HT1080 (cell line): ENCODE measurements at places on chromosomes 5 and 9.

- peak; percentile 47 for DNase-seq
These were observed 105.6 kb upstream of the PCA3 start for GRCh38 chr9:76658510-76659231.

DNA sequence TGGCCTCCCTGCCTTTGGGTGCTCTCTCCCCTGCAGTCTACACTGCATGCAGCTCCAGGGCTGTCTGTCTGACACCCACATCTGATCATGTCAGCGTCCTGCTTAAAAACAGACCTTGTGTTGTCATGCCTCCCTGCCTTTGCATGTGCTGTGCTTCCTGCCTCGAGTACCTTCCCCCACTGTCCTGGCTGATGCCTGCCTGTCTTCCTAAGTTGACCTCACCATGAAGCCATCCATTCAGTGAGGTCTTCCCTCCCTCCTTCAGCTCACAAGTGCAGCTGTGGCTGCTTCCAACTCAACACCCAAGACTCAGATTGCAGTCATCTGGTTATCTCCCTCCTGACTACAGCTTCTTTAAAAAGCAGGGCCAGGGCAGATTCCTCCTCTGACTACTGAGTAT lies 5.5 kb downstream of the ANGPTL2 start:
- DNase-seq, result peak; percentile 41

GRCh38 chr5:134083517-134083916 lies 31.0 kb upstream of the TCF7 start:
- DNase-seq, result no peak

DNA sequence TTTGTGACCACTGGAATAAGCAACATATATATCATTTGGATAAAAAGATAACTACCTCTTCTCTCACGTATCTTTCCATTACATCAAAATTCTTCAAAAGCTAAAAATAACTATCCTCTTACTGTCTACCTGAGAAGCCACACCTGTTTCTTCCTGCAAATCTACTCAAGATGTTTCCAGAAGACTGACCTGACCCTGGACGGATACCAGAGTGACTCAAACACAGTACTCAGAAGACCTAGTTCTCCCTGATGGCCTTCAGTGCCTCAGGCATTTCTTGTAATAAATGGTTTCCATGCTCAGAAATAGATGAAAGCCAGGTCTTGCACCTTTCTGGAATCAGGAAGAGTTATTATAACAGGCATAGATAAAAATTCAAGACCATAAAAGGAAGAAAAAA lies 245.9 kb upstream of the PIK3R1 start:
- DNase-seq, result no peak

DNA sequence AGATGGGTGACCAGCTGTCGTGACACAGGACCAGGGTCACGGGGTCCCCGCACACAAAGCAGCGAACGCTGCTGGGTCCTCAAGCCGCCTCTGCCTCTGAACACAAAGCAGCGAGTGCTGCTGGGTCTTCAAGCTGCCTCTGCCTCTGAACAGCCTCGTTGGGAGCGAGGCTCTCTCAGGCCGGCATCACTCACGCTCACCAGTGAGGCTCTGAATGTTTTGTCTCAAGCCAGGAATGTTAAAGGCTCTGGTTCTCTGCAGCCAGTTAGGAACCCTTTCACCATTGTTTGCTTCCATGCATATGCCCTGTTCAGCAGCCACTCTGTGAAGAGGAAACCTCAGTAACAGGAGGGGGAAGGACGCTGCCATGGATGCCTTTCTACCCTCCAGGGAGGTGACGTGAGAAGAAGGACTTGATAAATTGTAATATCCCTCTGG lies 82.7 kb upstream of the TAF11L2 start:
- DNase-seq, result no peak

DNA sequence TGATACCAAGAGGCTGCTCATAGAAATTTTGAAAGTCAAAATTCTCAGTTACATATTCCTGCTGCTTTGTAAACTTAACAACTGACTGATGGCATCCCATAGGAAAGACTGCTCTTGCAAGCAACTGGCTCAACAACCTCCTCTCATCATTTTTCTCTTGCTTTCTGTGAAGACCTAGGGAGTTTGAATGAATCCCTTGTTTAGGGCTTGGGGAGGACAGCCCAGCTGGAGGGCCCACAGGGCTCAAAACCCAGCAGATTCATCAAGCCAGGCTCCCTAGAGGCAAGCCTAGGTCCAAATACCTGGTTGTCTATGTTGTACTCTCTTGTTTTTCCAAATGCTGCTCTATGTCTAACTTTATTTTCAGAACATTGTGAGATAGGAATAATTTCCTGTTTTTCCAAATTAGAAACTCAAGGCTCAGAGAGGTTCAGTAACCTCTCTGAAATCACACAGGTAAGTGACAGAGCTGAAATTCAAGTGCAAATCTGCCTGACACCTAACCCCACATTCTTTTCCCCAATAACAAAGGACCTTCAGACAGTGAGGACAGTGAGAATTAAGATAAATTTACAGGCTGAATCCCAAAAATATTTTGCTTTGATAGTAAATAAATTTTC lies 558.9 kb upstream of the KLF4 start:
- DNase-seq, result no peak

GRCh38 chr5:31300501-31300900 lies 107.0 kb downstream of the CDH6 start:
- DNase-seq, result no peak

DNA sequence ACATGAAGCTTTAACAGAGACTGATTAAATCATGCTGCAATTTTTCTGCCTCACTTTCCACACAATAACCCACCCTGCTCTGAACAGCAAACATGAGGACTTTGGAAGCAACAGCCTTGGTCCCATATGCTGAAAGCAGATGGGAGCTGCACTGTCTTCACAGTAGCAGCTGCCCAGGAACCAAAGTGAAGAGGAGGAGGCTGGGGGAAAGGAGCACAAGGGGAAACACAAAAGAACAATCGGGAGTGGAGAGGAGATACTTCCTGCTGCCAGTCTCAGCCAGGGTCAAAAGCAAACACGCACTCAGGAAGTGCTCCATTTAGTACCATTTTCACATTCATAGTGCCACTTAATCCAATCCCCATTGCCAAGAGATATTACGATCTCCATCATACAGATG lies 183.3 kb upstream of the PUM3 start:
- DNase-seq, result no peak

GRCh38 chr9:84781931-84782866 lies 112.7 kb downstream of the NTRK2 start:
- no peak for DNase-seq

DNA sequence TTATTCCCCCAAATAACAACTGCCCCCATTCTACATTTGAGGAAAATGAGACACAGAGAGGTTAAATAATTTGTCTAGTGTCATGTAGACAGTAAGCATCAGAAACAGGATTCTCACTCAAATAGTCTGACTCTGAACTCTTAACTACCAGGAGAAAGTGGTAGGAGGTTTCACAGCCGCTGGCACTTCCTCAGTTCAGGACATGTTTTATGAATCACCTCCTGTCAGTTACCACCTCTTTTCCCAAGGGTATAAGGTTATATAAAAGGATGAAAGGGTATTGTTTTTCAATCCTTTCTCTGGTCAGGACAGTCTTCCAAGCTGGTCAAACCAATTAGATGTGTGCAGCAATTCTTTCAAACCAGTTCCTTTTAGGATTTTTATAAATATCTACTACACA lies 52.1 kb downstream of the TSSK1B start:
- DNase-seq, result peak; percentile 73

- DNase-seq, result no peak
These were observed 48.1 kb upstream of the COL5A1 start for GRCh38 chr9:134593286-134594077.

DNA sequence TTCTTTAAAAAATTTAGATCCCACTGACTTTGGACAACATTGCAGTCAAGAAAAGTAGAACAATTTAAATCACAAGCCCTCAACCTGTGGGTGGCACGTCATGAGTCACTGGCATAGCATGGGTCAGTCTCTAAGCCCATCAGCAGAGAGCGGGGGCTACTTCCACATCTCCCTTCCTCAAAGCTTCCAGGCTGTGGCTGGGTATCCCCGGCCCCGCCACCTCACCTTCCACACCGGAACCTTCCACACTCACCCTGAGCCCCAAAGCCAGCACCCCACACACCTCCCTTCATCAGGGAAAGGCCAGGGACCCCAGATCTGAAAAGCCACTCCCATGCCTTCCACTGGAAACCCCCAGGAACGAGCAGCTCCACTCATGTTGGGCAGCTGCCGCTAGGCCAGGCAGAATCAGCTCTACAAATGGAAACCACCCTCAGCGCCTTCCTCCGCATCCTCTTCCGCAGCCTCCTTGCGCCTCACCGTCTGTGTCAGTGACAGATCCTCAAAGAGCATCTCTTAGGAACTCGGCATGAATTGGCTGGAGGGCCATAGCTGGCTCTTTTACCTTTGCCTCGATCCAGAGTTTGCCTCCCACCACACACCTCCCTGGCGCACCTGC lies 156.5 kb downstream of the ERCC6L2 start:
- no peak for DNase-seq

DNA sequence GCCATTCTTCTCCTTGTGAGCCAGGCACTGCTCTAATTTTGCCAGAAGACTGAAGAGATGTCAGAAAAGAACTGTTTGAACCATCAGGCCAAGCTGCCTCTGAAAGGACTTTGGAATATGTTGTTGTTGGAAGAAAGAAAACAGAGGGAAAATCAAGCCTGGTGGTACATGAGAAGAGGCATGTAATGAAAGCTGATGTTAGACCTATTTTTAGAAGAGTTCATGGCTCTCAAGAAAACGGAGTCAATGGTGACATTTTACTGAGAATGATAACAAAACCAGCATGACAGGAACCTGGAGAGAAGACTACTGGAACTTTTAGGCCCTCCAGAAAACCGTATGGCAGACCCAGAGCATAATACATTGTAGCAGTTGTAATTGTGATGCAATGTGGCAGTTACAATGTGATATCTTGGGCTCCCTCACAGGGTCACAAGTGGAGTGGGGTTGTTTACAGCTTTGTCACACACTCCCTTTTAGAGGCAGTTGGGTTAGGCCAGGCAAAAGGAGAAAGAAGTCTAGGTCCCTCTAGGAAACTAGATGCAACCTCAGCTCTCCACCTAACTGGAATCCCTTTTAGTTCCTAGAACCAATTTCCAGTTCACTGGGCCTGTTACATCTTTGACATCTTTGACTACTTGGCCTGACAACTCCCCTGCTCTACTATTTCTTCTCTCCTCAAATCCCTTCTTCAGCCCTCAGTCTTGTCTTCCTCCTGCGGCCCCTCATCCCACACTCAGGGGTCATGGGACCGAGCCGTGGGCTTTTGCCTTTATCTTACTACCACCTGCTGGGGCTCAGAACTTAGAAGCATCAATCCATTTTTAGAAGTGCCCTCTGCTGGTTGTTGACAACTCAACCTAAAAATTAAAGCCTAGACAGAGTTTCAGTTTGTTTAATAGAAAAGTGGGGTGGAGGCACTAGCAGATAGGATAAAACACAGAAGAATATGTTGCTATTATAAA lies 61.2 kb upstream of the JAK2 start:
- DNase-seq, result peak; percentile 47

GRCh38 chr9:38315085-38315595 lies 77.4 kb upstream of the ALDH1B1 start:
- no peak for DNase-seq

- no peak for DNase-seq
These were observed 615.2 kb downstream of the PTPRD start for GRCh38 chr9:9997585-9997984.

- no peak for DNase-seq
These were observed 280.5 kb upstream of the ADAMTS16 start for GRCh38 chr5:4859500-4860235.

- DNase-seq, result no peak
These were observed 262.9 kb downstream of the PIK3R1 start for GRCh38 chr5:68478301-68479095.

DNA sequence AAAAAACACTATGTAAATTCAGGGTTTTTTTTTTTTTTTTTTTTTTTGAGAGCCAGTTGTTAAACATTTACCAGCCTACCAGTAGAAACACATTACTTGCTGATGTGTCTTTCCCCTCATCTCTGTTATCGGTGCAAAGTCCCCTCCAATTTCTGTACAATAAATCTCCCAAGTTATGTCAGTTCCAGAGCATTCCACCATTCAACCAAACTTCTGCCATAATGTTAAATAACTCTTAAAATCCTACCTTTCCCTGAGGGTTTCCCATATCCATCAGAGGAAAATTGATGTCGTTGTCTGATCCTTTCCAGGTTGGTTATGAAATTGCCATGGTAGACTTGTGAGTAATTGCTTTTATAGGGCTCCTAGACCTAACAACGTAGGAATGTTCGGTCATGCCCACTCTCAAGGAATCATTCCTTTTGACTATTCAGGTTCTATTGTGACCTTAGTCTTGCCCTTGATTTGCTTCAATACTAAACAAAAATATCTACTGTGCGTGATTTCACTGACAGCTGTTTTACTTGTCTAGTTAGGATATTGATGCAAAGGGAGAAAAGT lies 5.6 kb upstream of the PPP2R2B start:
- no peak for DNase-seq

DNA sequence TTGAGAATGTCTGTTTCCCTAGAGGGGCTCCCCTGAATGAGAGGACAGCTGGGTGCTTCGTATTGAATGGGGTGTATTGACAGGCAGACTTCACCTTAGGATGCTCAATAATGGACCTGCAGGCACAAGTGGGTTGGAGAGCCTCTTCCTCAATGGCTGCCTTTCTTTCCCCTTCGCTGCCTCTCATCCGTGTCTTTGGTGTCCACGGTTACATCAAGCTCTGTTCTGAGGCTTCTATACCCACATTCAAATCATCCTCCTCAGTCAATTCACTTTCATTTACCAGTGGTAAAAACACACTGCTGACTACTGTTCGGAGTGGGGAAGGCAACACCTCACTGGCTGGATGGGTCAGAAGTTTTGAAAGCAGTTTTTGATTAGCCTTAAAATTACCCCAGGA lies 20.6 kb downstream of the LIX1 start:
- no peak for DNase-seq

DNA sequence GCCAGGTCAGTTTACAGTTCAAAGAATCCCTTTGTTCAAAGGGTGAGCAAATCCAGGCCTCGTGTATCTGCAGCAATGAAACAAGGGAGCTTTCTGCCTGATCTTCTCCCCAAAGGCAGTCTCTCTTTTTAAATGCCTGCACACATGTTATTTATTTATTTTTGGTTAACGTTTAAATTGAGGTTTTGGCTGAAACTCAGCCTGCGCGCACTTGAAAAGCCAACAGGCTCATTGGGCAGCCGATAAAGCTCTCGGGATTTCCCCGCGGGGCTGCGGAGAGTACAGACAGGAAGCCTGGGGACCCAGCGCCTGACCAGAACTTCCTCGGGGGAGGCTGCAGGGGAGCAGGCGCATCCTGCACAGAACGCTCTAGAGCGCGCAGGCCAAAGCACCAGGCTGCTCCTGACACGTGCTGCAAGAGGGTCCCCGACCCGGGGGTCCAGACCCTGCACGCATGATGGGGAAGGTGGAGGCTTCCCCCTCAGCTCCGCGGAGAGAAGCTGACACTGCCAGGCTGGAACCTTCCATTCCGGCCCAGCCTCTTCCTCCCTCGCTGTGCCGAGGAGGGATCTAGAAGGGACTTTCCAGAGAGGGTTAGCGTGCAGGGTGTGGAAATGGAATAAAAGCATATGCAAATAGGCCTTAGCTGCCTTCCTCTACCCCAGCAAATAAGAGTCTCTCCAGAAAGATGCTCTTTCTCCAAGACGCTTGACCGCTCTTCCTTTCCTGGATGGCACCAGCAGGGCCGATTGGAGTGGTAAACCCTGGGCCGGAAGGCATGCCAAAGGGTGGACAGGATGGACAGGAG lies 46.1 kb downstream of the PTTG1 start:
- peak; percentile 88 for DNase-seq
